ENCODE measurements at places on chromosomes 11 and 22.

GRCh38 chr22:35569916-35570315 lies 29.3 kb downstream of the RASD2 start:
- DNase-seq, result no peak

DNA sequence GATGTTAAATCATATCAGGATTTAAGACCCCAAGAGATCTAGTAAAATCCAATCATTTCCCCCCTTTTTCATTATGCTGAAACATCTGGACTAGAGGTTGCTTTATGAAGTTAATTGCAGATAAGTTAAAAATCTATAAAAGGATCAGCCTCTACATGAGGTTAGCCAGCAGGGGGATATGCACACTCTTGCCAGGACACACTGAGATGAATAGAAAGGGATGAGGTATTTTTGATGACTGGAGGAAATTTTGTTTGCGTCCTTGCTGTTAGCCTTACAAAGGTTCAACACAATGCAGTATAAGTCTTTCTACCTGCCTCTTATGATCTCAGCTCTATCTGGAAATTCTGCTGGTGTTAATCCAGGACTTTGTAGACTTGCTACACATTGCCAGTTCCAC lies 1034.3 kb downstream of the LRRC4C start:
- no peak for DNase-seq

- DNase-seq, result no peak
Measured at GRCh38 chr11:86620891-86621521, 51.4 kb downstream of the ME3 start.

DNA sequence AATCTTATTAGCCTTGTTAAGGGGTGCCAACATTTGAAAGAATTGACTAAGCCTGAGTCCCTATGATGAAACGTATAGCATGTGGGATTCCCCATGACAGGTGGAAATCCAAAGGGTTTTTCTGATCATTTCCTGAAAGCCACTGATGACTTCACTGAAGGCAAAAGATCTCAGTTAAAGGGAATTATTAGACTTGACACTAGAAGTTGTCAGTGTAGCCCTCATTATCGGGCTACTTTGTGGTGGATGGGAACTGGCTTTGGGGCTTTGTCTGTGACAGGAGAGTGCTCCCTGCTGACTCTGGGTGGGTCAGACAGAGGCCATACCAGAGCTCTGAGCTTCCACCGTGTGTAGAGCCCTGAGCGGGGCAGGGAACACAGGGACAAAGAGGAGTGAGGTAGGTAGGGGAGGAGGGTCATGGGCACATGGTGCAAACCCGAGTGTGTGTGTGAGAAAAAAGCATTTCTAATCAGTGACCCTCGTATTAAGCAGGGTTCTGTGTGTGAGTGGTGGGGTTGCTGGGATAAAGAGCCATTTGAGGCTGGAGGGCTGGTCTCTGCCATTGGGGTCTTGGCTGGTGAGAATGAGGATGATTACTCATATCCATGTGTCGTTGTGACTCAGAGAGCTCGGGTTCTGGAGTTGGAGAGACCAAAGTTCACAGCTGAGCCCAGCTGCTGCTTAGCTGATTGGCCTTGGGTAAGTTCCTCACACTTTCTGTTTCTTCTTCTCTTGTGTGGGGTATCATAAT lies 101.1 kb downstream of the GRIK4 start:
- DNase-seq, result no peak

GRCh38 chr11:44085330-44085729 lies 10.1 kb upstream of the EXT2 start:
- DNase-seq, result no peak

- no peak for DNase-seq
Measured at GRCh38 chr11:61353131-61354067, 8.3 kb downstream of the CYB561A3 start.

DNA sequence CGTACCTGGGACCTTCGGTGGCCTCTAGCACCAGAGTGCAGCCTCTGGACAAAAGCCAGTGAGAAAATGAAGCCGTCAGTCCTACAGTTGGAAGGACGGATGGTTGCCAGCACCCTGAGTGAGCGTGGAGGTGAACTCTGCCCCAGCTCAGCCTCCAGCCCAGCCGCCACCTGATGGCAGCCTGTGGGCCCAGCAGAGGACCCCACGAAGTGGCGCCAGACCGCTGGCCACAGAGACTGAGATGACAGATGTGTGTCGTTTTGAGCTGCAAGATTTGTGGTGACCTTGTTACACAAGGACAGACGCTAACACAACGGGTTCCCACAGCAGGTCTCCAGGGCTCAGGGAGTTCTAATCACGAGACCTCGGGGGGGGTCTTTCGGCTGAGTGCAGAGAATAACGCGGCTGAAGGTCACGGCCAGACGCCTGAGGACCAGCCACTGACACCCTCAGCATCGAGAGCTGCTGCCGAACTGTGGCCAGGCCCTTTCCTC lies 75.0 kb downstream of the BRD1 start:
- DNase-seq, result no peak

GRCh38 chr22:36783743-36784142 lies 7.8 kb upstream of the IFT27 start:
- no peak for DNase-seq

GRCh38 chr11:13127161-13127560 lies 118.0 kb downstream of the RASSF10 start:
- DNase-seq, result no peak

- no peak for DNase-seq
Measured at GRCh38 chr22:41568811-41569210, 8.0 kb downstream of the CSDC2 start.

- peak; percentile 22 for DNase-seq
Measured at GRCh38 chr11:77127235-77127911, 673 bp upstream of the MYO7A start.

- no peak for DNase-seq
Measured at GRCh38 chr11:31813391-31814175, 2.5 kb upstream of the PAX6 start.

DNA sequence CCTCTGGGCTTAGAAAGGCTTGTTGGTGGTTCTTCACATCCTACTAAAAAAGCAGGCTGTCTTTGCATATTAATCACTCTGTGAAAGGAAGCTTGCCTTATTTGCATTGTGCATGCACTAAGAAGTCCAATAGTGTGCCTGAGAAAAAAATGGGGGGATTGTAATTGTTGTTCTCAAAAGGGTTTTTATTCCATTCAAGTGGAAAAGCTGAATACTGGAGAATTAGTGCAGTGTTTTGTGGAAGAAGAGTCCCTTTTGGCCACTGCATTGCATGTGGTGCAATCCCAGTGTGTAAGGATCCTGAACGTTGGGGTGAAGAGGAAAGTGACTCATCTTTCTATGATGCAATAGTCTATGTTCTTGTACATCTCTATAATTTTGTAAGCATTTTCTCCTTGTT lies 16.5 kb downstream of the NCAM1 start:
- no peak for DNase-seq

DNA sequence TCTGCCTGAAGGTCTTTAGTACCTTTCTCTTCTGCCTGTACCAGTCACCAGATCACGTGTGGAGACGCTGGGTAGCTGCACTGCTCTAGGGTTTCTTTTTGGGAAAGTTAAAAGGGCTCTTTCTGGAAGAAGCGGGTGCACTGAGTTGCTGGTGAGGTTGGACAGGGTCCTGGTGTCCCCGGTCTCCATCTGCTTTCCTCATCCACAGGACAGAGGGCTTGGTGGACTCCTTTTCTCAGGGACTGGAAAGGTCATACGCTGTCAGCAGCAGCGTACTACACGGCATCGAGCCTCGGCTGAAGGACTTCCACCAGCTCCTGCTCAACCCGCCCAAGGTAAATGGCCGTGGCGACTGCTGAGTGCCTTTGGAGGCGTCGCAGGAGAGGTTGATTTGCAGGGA lies 52.8 kb downstream of the SBF1 start:
- DNase-seq, result no peak

DNA sequence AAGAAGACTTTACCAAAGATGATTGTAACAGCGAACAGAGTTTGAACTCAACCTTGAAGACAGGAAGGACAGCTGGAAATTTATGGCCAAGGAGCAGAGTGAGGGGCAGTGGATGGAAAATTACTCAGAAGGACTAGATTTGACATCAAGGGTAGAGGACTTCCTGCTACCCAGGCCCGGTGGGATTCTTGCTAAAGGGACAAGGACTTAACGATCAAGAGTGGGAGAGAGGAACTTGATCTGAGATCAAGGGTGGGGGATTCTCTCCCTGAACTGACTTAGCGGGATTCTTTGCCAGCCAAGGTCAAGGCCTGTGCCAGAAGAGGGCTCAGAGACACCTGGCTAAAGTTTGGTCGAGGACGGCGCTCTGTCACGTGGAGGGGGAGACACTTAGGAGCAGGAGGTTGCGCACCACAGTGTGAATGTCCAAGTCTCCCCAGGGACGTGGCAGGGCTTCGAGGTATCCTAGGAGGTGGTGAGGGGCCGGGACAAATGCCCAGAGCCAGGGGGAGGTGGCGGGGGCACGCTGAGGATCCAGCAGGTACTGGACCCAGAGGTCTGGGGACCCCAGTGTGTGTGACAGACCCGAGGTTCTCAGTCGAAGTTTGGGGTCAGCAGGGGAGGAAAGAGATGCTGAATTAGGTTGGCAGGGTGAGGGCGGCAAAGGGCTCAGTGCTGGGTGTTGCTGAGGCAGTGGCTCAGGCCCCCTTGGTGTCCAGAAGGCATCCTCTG lies 46.1 kb upstream of the SHISAL1 start:
- DNase-seq, result no peak

- peak; percentile 65 for DNase-seq
Measured at GRCh38 chr11:64652586-64653387, 61.8 kb downstream of the SLC22A12 start.

- DNase-seq, result no peak
Measured at GRCh38 chr11:48007677-48008076, 27.3 kb downstream of the PTPRJ start.

GRCh38 chr11:74466916-74467885 lies at the start of gene KCNE3:
Gene KCNE3, minus strand, starts transcription at chr11:74467549. Its CDS starts 9,986 bp downstream, at chr11:74457563.
- no peak for DNase-seq

GRCh38 chr22:45007391-45008185 lies 2.2 kb downstream of the PHF21B start:
- DNase-seq, result no peak

- no peak for DNase-seq
Measured at GRCh38 chr11:35794333-35794732, 131.8 kb downstream of the TRIM44 start.

- DNase-seq, result no peak
Measured at GRCh38 chr11:74773476-74773875, 24.8 kb downstream of the RNF169 start.

DNA sequence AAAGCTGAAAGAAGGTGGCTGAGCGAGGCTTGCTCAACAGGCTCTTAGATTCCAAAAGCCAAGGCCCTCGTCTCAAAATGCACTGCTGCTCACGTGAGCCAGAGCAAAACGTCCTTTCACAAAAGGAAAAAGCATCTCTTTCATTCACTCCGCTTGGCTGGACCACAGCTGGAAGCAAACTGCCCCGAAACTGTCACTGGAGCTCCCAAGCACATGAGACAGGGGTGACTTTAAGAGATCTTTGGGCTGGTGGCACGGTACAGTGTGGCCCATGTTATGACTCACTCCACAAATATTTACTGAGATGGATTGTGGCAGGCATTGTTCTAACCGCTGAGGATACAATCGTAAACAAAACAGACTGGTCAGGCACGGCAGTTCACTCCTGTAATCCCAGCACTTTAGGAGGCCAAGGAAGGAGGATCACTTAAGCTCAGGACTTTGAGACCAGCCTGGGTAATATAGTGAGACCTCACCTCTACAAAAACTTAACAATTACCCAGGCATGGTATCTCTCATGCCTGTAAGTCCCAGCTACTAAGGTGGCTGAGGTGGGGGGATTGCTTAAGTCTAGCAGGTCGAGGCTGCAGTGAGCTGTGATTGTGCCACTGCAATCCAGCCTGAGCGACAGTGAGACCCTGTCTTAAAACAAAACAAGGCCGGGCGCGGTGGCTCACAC lies 3.6 kb downstream of the PLA2G6 start:
- no peak for DNase-seq

DNA sequence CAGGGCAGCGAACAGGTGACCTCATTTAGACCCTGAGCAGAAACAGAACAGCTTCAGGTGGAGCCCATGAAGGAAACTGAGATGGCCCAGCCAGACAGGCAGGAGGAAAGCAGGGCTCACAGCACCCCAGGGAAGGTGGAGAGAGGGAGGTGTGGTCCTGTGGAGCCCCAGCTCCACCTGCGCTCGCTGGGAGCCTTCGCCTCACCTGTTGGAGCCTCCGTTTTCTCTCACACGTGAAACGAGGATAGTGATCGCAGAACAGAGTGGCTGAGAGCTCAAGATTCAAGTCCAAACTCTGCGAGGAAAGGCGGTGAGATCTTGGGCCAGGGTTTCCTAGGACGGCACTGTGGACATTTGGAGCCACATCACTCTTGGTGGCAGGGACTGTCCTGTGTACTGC lies 8.6 kb upstream of the CERK start:
- no peak for DNase-seq

DNA sequence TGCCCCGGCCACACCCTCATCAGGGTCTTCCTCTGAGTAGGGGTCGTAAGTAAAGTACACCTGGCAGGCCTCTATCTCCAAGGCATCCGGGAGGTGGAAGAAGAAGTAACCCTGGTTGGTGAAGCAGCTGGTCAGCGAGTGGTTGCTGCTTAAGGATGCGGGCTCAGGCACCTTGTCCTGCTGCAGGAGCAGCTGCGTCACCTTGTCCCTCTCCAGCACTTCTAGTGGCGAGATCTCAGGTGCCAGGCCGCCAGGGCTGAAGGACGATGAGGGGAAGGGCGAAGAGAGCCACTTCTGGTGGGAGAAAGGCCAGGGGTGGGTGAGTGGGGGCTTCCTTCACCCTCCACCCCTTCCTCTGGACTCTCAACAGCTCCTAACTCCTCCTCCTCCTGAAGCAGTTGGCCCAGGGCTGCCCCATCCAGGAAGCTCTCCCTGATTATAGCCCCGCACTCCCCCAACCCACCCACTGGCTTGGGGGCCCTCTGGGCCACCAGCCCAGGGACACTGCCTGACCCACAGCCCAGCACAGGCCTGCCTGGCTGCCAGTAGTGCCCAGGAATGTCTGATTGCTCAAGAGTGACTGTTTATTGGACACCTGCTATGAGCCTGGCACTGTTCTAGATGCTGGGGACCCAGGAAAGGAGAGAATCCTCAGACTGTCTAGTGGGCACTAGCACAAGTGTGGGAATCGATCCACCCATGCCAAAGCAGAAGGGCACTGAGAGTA lies 19.2 kb upstream of the TMPRSS6 start:
- no peak for DNase-seq

DNA sequence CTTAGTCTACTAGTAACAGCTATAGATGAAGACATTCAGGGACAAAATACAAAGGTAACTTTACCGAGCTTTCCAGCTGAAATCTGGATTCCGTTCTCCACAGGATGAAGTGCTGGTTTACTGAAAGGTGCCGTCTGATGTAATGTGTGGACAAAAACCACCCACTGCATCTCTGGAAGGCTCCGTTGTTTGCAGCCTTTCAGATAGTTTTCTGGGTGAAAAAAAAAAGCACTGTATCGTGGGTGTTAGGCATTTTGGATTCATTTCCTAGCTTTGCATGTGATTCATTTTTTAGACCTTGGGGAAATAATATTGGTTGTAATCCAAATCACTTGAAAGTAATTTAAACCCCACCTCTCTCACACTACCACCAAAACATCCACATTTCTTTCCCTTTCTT lies 10.4 kb downstream of the JAM3 start:
- no peak for DNase-seq

DNA sequence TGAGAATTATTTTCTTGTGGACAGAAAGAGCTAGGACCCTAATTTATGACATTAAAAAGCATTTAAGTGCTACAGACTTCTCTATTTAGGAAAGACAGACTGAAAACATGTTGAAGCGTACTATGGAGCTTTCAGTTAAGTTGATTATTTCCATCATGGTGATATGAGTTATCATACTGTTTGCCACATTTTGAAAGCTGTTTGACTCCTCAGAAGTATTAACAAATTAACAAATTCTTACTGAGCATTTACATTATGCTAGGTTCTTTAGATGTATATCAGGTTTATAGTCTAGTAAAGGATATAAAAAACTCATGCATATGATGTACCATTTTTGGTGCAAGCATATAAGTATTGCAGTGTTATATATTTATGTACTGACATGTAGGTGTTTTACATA lies 50.1 kb downstream of the ARHGEF12 start:
- DNase-seq, result no peak

All from activated CD4-positive, alpha-beta T cell treated with anti-CD3 and anti-CD28 coated beads, Interleukin-2, amount 50 U/mL, for 24 hours (primary cell).